EH (cell line): ENCODE measurements at places on chromosomes 3 and 15.

DNA sequence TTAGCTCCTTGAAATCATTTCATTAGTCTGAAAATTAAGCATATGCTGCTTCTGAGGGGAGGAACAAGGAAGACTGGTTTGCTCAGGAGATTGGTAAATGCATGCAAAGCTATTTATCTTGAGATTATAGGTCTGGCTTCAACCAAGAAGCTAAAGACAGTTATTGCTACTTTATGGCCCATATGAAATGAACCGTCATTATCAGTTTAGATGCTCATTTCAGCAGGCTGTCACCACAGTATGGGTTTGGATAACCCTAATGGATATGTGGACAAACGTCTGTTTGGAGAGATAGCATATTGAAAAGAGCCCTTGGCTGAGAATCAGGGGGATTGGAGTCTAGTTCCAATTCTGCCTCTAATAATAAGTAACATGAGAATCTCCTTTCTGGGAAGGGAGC, 922.6 kb downstream of the TUSC7 start:
- no peak for DNase-seq

DNA sequence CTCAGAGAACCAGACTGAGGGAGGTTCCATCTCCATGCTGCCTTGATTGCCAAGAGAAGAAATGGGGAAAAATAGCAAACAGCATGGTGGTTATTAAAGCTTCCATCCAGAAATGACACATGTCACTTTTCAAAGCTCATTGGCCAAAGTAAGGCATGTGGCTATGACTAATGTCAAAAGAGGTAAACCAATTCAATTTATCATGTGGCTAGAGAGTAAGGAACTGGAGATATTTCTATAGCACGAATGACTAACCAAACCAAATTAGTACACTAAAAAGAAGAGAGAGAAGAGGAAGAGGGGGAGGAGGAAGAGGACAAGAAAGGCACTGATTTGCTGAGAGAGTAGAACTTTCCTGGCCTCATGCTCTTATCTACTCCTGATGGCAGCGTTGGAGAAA, 115.2 kb upstream of the SLC6A11 start:
- DNase-seq, result no peak

DNA sequence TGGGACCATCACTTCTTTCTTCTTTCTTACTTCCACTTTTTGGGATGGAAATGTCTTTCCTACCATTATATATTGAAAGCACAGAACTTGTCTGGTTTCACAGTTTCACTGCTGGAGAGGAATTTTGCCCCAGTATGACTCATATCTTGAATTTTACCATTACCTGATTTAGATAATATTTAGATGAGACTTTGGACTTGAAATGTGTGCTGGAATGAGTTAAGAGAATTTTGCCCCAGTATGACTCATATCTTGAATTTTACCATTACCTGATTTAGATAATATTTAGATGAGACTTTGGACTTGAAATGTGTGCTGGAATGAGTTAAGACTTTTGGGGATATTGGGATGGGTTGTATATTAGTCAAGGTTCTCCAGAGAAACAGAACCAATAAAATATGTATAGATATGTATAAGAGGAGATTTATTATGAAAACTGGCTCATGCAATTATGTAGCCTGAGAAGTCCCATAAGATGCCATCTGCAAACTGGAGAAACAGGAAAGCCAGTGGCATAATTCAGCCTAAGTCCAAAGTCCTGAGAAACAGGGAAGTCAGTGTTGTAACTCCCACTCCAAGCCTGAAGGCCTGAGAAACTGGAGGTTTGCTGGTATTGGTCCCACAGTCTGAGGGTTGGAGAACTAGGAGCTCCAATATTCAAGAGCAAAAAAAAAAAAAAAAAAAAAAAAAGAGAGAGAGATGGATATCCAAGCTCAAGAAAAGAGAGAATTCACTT, 1029.2 kb downstream of the EPHA3 start:
- DNase-seq, result no peak

DNA sequence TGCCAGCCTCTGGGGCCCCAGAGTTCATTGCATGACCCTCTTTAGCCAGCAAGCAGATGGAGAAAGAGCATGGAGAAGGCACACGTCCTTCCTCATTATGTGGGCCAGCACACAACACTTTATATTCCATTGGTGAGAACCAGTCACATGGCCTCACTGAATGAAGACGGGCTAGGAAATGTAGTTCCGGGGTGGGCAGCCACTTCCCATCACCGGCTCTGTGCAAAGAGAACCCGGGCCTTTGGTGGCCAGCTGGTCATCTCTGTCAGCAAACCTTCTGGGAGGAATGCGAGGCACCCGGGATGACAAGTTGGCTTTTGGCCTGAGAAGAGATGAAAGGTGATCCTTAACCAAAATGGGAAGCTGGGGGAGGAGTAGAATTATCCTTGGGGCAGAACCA, 90.2 kb upstream of the VGLL4 start:
- no peak for DNase-seq

DNA sequence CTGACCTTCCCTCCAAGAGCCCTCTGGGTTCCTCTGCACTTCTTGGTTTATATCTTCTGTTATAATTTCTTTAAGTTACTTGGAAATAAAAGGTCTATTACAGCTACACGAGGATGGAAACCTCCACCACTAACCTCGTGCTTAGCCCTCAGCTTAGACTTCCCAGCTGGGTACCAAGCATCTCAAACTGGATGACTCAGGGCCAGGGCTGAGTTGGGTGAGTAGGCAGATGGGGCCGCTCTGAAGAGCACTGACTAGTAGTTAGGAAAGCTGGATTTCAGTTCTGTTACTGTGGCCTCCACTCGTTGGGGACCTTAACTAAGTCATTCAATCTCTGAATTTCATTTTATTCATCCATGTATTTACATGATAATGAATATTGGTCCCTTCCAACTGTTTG, 1036.6 kb downstream of the IGSF11 start:
- DNase-seq, result peak; percentile 4

DNA sequence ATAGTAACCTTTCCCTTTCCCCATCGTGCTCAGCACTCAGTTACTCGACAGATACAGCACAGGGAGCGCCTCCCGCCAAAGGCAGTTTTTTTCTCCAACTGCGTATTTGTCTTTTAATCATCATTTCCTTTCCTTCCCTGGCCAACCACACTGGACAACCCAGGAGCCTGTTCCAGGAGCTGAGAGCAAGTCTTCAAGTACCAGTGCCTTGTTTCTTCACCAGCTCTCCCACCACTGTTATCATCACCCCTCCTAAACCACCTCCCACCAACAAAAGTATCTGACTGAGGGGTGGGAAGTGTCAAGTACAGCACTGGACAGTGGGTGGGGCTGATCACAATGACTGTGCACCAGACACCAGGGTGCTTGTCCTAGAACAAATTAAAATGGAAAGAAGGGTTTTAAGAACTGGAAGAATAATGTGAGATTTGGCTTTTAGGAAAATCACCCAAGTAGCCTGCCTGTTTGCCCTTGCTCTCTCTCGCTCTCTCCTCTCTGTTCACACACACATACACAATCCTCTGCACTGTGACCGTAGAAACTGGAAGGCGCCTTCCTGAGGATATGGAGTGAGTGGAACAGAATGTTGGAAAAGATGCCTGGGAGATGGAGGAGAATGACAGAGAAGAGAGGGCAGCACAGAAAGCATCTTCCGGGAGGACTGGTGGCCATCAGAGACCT, 126.3 kb downstream of the TNIK start:
- no peak for DNase-seq

DNA sequence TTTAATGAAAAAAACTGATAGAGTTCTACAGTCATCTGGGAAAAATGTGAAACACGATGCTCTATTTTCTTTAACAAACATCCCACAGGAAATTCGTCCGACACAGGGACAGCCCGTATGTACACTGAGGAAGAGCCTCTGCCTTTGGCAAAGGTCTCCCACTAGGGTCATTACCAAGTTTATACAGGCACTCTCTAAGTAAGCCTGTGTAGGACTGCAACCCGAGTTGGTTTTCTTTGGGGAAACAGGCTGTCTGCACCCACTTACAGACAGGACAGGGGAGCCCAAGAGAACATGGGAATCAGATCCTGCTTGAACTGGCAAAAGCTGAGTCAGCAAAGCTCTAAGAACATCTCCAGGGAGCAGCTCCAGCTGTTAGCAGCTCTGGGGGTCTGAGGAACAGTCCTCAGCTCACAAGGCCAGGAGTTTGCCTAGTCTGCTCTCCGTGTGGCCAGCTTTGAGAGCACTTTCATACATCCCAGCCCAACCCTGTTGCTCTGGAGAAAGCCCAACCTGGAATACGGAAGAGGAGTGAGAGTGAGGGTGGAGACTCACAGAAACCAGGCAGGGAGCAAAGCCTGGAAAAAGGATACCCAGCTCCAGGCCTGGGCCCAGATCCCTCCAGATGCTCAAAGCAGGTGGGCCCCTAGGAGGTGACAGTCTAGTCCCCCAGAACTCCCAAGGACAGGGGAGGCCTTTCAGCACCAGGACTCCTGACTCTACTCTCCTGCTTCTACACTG, 1.9 kb downstream of the TBC1D2B start:
- DNase-seq, result peak; percentile 98
